ENCODE measurements at places on chromosomes 11 and 22.

DNA sequence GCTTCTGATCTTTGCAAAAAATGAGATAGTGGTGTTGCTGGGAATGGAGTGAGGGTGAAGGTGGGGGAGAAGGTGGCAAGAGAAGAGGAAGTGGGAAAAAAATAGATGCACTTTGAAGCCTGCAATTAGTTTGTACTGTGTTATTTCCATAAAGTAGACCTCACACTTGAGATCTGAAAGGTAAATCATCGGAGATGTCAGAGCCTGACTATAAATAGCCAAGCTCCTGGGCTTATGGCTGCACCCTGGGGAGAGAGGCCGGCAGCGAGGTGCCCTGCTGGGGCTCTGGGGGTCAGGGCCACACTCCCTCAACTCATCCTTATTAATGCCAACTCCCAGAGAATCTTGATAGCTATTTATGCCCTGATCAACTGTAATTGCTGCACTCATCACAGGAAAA is 134.4 kb downstream of the NXPE2 start:
- no peak for DNase-seq

GRCh38 chr11:26778000-26778757 is 56.3 kb upstream of the SLC5A12 start:
- DNase-seq = no peak

DNA sequence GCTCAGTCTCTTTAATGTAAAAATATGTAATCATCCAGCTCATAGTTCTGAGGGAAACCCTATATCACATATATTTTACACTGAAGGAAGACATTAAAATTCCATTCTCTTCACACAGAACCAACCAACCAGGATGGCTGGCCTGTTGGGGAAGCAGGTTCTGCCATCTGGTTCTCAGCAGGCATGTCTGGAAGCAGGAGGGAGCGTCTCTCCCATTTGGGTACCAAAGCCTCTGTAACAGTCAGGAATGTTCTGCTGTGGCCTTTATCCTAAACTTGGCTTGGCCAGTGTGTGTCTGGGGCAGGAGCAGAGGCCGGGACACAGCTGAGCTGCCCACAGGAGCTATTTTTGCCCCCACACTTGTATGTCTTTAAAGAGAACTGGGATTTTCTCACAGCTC is 29.2 kb downstream of the SGSM3 start:
- DNase-seq = no peak

- DNase-seq = no peak
Observed at GRCh38 chr11:131454989-131455388, 84.6 kb downstream of the NTM start.

DNA sequence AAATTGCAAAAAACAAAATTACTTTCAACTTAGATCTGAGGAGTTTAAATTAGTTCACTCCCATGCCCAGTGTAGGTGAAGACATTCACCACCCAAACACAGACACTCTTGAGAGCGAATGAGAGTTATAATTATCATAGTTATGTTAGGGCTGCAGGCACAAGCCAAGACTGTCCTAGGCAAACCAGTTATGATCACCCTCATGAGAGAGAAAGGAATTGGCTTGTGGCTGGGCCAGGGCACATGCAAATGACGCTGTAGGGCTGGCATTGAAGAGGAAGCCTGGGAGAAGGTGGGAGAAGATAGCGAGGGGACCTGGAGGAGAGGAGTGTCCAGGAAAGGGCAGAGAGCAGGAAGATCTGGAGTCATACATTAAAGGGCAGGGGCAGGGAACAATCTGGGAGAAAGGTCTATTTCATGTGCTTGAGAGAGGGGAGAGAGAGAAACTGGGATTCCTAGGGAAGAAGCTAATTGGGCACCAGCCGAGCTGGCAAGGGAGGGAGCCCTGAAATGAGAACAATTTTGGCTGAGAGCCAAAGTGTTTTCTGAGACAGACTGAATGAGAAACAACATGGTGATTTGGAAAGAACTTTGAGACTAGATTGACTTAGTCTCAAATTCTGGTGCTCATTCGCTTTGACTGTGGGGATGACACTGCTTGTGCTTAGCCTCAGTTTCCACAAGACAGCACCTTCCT is 279.9 kb downstream of the KIRREL3 start:
- no peak for DNase-seq

DNA sequence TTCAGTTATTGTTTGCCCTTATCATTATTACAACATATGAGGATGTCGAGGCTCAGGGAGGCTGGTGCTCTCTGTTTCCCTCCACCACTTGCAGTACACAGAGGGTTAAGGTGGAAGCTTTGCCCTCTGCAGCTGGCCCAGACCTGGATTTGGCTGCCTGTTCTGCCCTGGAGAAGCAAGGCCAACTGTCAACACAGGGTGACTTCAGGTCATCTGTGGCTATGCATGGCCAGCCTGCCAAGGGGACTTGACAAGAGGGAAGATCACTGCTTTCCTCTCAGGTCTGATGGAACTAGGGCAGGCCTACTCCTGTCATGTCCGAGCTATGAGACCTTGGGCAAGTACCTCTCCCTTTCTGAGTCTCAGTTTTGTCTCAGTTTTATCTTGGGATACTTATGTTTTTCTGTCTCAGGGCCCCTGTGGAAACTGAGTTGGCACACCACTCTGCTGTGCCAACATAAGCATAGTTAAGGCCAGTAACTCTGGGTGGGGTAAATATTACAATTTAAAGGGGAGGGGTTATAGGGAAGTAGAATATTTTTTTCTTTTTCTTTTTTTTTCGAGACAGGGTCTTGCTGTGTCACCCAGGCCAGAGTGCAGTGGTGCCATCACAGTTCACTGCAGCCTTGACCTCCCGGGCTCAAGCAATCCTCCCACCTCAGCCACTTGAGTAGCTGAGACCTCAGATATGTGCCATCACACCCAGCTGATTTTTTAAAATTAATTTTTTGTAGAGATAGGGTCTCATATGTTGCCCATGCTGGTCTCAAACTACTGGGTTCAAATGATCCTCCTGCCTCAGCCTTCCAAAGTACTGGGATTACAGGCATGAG is 2.4 kb upstream of the THRSP start:
- DNase-seq = no peak

- peak; percentile 95 for DNase-seq
Observed at GRCh38 chr11:82901165-82901921, at the start of gene DDIAS. TSS of gene DDIAS (plus strand) at chr11:82901736. CDS start at chr11:82914739, 13,003 bp downstream.

GRCh38 chr11:3042496-3043314 is 14.5 kb downstream of the CARS1 start:
- DNase-seq = no peak

DNA sequence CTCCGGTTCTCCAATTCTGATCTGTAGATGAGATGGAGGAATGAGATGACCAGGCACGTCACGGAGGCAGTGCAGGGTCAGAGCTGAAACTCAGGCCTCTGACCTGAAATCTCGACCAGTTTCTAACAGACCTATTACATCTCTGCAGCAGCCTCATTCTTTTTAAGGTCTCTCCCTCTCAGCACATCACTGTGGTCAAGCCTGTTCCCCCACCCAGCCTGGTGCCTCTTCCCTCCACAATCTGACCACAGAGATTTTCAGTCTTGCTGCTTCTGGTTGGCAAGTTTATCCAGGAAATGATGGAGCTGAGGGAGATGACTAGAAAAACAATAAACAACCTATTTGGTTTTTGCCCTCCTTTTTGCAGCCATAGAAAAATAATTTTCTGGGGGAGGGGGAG is 9.5 kb downstream of the GRAMD1B start:
- no peak for DNase-seq

- no peak for DNase-seq
Observed at GRCh38 chr11:115267238-115267781, 236.9 kb downstream of the CADM1 start.

GRCh38 chr11:133815636-133816035 is 29.7 kb downstream of the SPATA19 start:
- no peak for DNase-seq

GRCh38 chr11:1029654-1030053 is 6.9 kb downstream of the MUC6 start:
- DNase-seq = no peak

GRCh38 chr22:46569848-46570695 is 32.7 kb upstream of the CELSR1 start:
- no peak for DNase-seq

DNA sequence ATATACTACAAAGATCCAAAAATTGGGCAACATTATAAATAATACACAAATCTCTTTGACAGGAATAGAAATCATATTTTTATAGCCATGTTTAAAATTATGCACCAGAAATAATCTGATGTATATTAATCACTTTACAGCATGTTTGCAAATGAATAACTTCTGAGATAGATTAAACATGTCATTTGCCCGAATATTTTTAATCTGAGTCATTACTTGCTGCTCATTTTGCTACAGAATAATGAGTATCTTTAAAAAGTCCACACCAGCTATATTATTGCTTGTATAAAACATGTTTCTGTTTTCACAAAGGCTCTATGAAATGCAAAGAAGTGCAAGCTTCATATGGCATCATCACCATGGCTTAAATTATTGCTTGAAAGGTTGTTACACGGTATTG is 336.8 kb downstream of the GUCY1A2 start:
- no peak for DNase-seq

- no peak for DNase-seq
Observed at GRCh38 chr22:47593291-47593690, 830.8 kb downstream of the TBC1D22A start.

GRCh38 chr11:47437746-47438418 is 11.1 kb downstream of the RAPSN start:
- no peak for DNase-seq

DNA sequence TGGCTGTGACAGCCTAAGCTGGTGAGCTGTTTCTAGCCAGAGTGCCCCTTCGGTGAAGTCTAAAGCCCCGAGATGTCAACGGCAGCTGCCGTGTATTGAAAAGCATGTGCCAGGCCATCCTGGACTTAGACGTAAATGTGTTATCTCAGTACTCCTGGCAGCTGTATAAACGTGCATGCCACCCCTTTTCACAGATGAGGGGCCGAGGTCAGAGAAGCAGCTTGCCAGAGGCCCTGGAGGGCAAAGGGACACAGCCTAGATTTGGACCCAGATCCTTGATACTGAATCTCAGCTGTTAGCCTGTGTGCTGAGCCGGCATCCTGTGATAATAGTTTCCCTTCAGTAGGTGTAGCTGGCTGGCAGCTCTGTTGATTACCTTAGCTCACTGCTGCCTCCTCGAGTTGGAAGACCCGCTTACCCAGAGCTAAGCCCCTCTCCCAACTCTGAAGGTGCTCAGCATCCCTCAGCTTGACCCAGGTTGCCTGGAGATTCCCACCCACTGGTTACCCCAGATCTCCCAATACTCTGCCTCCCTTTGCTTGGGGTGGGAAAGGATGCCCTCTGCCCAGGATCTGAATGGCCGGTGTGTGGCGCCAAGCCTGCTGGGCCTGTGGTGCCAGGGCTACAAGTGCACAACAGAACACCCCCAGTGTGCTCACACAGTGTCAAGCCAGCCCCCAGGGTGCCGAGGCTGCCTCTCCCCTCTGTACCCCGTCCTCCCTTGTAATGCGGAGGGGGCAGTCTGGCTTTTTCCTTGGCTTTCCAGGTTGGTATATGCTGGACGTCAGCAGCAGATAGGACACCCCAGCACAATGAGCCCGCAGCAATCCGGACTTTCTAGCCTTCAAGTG is 59.8 kb upstream of the WNT7B start:
- peak; percentile 52 for DNase-seq

GRCh38 chr11:69284081-69284511 is 9.9 kb upstream of the MYEOV start:
- no peak for DNase-seq

DNA sequence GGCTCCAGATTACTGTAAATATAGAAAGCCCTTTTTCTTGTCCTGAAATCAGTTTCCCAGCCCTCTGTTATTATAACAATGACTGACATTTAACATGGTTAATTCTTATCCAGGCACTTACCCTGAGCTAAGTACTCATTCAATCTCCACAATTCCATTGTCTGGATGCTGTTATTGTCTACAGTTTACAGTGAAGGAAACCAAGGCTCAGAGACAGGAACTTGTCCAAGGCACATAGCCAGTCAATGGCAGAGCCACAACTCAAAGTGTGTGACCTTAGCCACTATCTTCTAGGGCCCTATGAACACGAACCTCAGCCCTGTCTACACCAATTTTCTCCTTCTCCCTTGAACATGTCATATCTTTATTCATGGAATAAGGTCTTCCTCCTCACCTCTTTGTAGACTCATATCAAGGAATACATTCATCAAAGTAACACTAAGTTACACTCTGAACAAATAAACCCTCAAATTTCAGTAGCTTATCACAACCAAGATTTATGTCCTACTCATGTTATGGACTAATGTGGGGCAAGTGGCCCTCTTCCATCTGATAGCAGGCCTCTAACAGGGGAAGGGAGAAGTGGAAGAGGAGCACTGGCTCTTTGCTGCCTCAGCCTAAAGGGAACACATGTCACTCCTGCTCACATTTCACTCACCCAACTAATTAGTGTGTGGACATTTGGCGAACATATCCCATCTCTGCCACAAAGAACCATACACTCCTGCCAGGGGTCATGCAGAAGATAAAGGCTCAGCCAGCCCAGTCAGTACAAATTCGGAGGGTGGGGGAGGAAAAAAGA is 39.3 kb upstream of the APLNR start:
- no peak for DNase-seq

- no peak for DNase-seq
Observed at GRCh38 chr11:84790849-84791427, 836.2 kb downstream of the DLG2 start.

DNA sequence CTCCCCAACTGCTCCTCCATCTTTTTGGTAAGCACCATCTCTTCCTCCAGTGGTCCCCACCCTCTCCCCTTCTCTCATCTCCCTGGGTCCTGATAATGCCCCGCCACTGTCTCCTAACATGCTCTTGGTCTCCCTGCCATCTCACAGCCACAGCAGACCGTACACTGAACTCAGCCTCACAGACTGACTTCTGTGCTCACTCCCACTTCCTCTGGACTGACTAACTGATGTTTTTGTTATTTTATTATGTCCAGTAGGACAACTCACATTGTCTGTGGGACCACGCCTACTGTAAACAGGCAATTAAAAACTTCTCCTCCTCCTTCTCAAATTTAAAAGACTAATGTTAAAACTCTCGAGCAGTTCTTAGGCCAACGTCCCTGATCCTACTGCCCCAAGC is 2.6 kb upstream of the GNAZ start:
- DNase-seq = no peak

- peak; percentile 78 for DNase-seq
Observed at GRCh38 chr22:30221121-30221992, 25.2 kb downstream of the LIF start.

- DNase-seq = no peak
Observed at GRCh38 chr11:86464509-86465221, 90.0 kb downstream of the CCDC81 start.

GRCh38 chr22:49087198-49087597 is 740.5 kb downstream of the BRD1 start:
- DNase-seq = no peak

DNA sequence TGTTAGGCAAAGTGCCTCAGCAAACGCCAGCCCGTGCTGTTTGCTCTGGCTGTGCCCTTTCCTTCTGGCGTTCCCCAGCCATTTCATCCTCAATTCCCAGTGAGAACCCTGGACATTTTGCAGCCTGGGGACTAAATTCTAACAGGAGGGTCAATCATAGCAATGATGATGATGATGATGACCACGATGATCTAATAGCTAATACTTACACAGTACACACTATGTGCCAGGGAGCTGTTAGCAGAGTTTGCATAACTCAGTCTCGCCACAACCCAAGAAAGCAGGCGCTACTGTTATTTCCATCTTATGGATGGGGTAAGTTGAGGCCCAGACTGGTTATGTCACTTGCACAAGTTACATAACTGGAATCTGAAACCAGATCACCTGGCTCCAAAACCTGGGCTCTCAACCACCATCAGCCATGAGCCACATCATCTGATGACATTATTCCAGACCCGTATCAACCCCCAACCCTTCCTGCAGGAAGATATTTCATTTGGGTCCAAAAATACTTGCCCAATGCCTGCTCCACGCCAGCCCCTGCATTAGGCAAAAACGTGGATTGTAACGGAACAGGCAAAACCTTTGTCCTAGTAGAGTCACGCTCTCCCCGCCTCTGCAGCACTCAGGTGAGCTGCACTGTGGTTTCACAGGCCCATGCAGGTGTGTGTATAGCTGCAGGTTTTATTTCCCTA is 132.6 kb upstream of the SERPIND1 start:
- no peak for DNase-seq
